Fibroblast of skin of left quadriceps (primary cell): ENCODE measurements at places on chromosomes 11 and 22.

DNA sequence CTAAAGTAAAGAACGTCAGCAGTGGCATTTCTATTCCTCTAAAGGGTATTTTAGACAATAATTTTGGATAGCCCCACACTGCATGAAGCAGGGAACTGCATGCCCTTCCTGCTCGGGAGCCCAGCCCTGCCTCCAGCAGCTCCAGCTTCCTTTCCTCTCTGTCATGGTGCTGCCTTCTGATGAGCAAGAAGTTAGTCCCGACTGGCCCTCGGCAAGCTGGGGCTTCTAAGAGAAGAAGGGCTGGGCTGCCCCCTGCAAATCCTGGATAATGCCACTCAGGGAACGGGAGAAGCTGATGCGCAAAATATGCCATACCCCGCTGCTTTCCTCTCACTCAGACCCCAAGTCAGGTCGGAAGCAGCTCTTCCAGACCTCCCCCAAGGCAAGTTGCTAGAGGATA lies 296.4 kb downstream of the ETS1 start:
- DNase-seq, result no peak

- DNase-seq, result no peak
These were observed 105.8 kb downstream of the PRMT3 start for GRCh38 chr11:20493340-20493739.

DNA sequence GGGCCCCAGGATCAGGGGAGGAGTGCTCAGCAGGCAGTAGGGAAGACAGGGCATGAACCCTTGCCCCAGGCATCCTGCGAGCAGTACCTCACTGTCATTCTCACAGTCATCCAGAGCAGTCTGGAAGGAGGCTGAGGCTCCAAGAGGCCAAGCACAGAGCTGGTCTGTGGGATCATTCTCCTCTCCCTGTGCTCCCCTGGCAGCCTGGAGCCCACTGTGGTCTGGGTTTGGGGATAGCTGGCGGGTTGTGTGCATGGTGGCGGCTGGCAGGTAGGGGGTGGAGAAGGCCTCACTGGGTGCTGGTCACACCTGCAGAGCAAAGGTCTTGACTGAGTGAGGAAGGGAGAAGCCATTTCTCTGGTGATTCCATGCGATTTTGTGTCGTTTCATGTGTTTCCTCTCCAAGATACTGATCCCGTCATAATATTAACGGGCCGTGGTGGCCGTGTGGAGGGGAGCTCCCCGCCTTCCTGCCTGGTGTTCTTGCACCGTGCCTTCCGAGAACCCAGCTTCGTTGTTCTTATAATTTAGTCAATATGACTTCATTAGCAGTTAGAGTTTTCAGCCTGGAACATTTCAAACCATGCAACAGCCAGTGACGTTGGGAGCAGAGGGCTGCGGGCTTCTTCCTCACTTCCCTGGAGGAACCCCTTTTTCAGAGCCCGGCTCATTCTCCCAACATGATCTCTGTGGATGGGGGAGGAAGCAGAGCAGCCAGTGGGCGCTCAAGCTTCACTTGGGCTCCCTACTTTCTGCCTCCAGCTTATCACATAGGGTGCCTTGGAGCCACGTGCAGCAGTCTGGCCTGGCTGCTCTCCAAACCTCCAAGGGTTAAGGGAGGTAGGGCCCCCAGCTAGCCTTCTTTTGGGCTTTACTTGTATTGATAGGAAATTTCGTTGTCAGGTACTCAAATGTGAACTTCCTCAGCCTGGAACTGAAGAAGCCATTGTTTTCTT lies 20.8 kb upstream of the ADORA2A start:
- DNase-seq, result no peak

DNA sequence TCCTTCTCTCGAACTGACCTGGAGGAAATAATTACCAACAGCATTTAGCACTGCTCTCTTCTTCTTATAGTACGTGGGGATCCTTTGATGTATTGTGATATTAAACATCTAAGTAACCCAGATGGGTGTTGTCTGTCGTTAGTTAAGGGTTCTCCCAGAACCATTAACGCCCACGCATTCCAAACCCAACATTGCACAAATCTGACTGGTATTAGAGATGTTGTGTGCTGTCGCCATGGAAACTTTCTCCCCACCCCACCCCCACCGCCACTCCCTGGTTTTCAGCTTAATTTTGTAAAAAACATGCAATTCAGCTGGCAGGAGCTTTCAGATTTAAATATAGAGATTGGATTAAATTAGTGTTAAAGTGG lies 1495.2 kb downstream of the TBC1D22A start:
- DNase-seq, result no peak

- DNase-seq, result no peak
These were observed 1.7 kb upstream of the CAVIN3 start for GRCh38 chr11:6321961-6322362.

- no peak for DNase-seq
These were observed 36.8 kb downstream of the ALG9 start for GRCh38 chr11:111834432-111835163.

DNA sequence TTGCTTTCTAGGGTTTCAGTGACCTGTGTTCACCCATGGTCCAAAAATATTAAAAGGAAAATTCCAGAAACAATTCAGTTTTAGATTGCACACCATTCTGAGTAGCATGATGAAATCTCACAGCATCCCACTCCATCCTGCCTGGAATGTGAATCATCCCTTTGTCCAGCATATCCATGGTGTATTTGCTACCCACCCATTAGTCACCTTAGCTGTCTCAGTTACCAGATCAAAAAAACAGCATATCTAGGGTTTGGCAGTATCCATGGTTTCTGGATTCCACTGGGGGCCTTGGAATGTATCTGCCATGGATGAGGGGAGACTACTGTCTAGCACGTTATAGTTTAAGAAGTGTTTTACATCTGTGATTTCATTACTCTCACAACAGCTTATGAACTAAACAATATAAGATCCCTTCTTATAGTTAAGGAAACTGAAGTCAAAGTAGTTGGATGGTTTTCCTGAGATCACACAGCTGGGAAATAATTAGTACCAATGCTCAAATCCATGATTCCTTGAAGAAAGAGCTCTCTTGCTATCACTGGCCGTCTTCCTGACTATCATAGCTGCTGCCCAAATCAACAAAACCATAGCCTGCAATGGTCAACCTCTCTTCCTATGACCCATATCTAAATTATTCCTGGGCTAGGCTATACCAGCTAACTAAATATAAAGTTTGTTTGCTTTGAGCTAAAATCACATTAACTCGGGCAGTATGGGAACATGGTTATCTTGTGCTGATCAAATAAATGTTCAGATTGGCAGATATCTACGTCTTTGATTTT lies 122.6 kb downstream of the MICAL2 start:
- peak; percentile 92 for DNase-seq

DNA sequence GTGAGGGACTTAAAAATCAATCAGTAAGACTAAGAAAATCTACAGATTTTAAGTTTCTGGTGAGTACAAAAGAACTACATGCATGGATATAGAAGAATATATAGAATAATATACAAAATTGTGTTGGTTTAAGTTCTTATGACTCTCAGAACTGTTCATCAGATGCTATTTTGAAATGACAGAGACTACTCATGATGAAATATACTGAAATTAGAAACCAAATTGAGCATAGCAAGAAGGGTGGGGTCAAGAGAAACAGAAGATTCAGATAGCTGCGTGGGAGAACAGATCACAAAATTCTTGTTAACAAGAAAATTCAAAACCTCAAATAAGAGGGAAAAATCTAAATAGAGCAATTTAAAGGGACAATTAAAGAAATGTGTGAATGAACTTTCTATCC lies 2125.3 kb upstream of the RAG2 start:
- no peak for DNase-seq

- DNase-seq, result no peak
These were observed 2.2 kb upstream of the BPIFC start for GRCh38 chr22:32466496-32466895.

DNA sequence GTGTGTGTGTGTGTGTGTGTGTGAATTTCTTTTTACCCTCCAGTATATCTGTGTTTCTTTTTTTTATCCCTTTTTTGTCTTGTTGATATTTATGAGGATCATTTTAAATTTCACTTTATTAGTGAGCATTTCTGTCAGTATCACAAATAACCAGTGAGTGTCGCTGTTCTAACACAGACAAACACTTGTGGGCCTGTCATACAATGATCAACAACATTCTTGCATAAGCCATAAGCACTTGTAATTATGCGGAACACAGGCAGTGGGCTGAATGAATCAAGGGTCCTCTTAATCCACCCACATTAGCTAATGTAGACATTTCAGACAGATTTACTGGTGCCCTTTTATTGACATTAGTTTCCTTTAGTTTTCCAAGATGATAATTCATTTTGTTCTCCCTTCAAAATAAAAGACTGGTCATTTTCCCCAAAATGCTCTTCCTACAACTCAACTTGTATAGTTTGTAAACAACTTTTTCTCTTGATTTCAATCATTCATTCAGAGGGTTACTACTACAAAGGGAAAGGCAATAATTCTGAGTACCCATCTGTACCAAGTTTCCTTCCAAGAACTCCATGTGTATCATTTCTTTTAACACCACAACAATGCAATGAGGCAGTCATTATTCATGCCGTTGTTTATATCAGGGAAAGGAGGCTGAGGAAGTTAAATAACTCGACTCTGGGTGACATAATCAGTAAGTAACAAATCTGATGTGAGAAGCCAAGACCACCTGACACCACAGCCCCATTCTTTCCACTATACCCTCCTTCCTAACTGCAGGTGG lies 34.5 kb upstream of the ANO3 start:
- DNase-seq, result peak; percentile 50

DNA sequence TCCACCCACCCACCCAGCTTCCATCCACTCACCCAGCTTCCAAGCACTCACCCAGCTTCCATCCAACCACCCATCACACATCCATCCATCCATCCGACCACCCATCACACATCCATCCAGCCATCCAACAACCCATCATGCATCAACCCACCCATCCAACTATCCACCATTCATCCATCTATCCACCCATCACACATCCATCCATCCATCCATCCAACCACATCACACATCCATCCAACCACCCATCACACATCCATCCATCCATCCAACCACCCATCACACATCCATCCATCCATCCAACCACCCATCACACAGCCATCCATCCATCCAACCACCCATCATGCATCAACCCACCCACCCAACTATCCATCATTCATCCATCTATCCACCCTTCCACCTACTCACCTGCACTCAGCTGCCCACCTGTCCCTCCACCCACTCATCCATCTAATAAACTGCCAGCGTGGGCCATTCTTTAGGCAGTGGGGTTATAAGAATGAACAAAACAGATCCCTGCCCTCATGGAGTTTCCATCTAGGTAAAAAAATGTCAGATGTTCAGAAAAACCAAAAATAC lies 88.2 kb downstream of the CELSR1 start:
- no peak for DNase-seq

GRCh38 chr11:36149538-36150242 lies 139.5 kb downstream of the COMMD9 start:
- peak; percentile 98 for DNase-seq

GRCh38 chr22:28812516-28812915 lies 12.1 kb upstream of the XBP1 start:
- no peak for DNase-seq
